Dermis microvascular lymphatic vessel endothelial cell (primary cell): ENCODE measurements at places on chromosomes 1 and 21. TPM values are rescaled to one million over a fixed set of nuclear protein-coding genes. Genes with fewer than 3 reads are reported as not detected.

DNA sequence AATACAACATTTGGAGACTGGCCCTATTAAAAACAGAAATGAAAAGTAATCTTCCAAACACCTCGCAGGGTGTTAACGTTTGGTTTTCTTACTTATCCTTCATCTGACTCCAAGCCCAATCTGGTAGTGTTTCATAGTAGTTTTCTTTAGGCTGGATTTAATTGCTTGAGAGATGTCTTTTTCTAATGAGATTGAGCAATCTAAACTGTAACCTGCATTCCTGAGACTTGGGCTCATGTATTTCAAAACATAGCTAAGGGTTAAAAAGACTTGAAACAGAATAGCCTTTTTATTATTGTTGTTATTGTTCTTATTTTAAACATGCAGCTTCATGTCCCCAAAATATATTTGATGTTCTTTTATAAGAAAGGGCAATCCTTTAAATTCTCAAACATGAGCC, 278.9 kb downstream of the TGFB2 start:
- no peak for DNase-seq

DNA sequence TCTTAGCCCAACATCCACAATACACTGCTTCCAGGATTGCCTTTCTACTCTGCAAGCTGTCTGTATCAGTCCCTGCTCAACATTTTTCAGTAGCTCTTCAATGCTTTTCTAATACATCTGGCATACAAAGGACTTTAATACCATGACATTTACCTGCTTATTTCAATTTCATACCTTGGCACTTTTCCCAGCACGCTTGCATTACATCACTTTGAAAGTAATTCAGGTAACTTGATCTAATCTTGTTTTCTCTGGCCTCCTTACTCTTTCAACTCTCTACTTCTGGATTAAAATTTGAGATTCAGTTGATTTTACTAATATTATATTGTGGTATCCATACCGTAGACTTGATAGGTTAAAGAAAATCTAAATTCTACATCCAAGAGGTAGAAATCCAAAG, 103.0 kb downstream of the PTGS2 start:
- no peak for DNase-seq

DNA sequence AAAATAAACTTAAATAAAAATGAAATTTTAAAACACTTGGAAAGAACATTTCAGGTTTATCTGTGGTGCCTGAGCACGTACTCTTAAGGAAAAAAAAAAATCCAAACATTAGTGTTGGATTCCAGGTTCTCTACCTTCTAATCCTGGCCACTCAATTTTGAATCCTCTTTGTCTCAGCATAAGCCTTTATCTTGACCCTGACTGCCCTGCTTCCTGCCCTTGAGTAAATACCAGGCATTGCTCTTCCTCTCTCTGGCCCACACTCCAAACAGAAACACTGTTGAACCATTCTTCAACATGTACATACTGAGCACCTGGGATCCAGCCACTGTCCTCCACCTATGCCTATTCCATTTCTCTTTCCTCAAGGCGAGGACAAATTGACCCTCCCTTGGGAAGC, 11.4 kb upstream of the VANGL1 start:
- DNase-seq: no peak

DNA sequence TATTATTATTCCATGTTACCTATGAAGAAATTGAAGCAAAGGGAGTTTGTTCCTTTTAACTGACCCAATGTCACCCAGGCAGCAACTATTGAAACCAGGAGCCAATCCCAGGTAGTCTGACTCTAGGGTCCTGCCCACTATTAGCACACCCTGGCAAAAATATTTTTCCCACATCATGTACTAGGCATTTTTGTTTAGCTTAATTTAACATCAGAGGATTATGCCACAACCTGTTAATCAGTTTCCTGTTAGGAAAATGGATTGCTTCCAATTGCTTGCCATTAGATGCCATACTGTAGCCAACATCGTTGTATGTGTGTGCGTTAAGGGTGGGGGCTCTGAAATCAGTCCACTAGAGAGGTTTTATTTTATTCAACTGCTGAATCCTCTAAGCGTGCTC, 281.1 kb downstream of the DNM3 start:
- no peak for DNase-seq

DNA sequence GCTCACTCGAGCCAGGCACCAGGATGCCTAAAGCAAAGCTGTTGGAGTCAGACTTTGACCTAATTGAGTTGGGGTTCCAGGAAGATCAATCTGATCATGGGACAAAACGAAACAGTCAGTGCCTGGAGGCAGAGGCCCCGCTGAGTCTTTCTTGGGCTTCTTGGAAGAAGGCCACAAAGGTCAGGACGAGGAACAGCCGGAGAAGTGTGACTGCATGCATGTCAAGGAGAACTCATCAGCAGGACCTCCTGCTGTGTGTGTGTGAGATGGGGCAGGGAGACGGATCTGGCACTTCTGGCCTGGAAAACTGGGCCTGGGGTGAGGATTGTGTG, 190.8 kb downstream of the CAMTA1 start:
- no peak for DNase-seq

MIB2 gene
- total RNA-seq: 21.4 and 40.1 TPM in 2 replicates

GRIK3 gene
- total RNA-seq: not detected in 2 replicates

ROR1 gene
- 0.25 and 0.26 TPM in 2 replicates for total RNA-seq
